ENCODE measurements at places on chromosomes 13 and 19. TPM values are rescaled to one million over a fixed set of nuclear protein-coding genes. Genes with fewer than 3 reads are reported as not detected.

Gene CLDND2
- total RNA-seq = not detected

Gene NLRP5
- total RNA-seq = not detected

- no peak for DNase-seq
These were observed 12.2 kb downstream of the SPPL2B start for GRCh38 chr19:2340496-2341243.

Gene GJB6
- total RNA-seq = not detected

All from gastrocnemius medialis (tissue), 4 donors.